ENCODE measurements at places on chromosomes 5 and 9. TPM values are rescaled to one million over a fixed set of nuclear protein-coding genes. Genes with fewer than 3 reads are reported as not detected.

The BTNL9 gene
- 7.0 TPM for total RNA-seq

The RASEF gene
- 10.9 TPM for total RNA-seq

The IFT74 gene
- total RNA-seq: 39.6 TPM

The PROP1 gene
- total RNA-seq: not detected

The MUSK gene
- total RNA-seq: 4.9 TPM

The HAVCR2 gene
- total RNA-seq: 8.7 TPM

The SSNA1 gene
- 21.4 TPM for total RNA-seq

The NR5A1 gene
- not detected for total RNA-seq

The SUSD3 gene
- 1.5 TPM for total RNA-seq

The TEX48 gene
- total RNA-seq: not detected

The ADAMTS16 gene
- 13.5 TPM for total RNA-seq

The SV2C gene
- total RNA-seq: 2.1 TPM

The SLC34A3 gene
- total RNA-seq: not detected

The PPP1R26 gene
- 8.9 TPM for total RNA-seq

The FBP2 gene
- total RNA-seq: 2.2 TPM

The DCAF12 gene
- total RNA-seq: 23.8 TPM

The FYB1 gene
- total RNA-seq: 10.9 TPM

The ANKRD34B gene
- total RNA-seq: not detected

The HMCN2 gene
- 15.9 TPM for total RNA-seq

The COL15A1 gene
- total RNA-seq: 136 TPM

The SPINK6 gene
- total RNA-seq: not detected

The GARIN3 gene
- not detected for total RNA-seq

The TIMD4 gene
- total RNA-seq: 1.7 TPM
